Activated CD4-positive, alpha-beta T cell treated with anti-CD3 and anti-CD28 coated beads for 36 hours (primary cell): ENCODE measurements at places on chromosomes 12 and 14.

- DNase-seq, result no peak
These were observed 47.0 kb downstream of the C12orf50 start for GRCh38 chr12:87982208-87982607.

- DNase-seq, result no peak
These were observed 7.4 kb downstream of the SCARB1 start for GRCh38 chr12:124856132-124856841.

GRCh38 chr12:121637231-121637914 is 11.0 kb downstream of the ORAI1 start:
- DNase-seq, result peak; percentile 77

GRCh38 chr12:94643606-94644005 is 6.8 kb downstream of the TMCC3 start:
- DNase-seq, result no peak

DNA sequence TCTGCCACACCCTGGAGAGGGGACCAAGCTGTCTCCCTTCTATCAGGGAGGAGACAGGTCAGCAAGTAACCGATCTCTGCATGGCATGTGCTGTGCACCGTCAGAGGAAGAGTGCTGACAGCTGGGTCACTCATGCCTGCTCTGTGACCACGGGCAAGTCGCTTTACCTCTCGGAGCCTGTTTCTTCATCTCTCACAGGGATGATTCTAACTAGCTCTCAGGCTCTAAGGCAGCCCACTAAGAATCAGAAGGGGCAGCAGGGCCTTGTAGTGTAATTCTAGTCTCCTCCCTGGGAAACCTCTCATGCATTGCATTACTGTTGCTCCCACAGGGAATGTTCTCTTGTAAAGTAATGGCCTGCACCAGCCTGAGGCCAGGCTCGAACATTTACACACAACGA is 11.9 kb downstream of the CD9 start:
- no peak for DNase-seq

DNA sequence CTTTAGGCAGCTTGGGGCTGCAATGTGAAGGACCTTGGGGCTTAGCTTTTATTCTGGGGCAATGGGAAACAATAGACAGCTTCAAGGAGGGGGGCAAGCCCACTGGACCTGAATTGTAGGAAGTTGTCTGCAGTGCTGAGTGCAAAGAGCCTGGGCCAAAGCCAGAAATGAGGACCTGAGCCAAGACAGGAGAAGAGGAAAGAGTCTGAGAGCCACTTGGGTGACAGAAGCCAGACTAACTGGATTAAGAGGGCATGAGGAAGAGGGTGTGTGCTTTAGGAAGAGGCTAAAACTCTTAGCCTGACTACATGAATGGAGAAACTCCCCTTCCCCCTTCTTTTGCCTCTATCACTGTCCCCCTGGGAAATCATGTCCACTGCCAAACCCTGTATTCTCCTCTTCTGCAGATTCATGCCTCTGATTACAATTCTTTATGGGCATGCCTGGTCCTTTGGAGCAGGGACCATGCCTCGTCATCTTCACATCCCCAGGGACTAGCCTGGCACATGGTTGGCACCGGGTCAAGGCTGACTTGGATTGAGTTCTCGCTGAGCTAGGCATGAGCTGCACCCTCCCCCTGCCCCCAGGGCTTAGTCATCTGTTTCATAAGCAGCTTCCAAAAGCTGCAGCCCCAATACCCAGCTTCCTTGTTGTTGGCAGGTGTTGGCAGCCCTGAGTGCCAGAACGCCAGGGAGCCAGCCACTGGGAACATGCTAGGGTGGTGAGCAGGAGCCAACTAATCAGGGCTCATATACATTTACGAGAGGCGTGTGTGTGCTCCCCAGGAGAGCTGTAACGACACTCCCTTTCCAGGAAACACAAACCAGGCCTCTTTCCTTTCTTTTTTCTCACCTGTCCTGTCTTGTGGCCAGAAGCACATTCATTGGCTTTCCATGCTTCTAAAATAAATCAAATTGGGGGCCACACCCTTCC is 27.7 kb upstream of the JDP2 start:
- peak; percentile 27 for DNase-seq

DNA sequence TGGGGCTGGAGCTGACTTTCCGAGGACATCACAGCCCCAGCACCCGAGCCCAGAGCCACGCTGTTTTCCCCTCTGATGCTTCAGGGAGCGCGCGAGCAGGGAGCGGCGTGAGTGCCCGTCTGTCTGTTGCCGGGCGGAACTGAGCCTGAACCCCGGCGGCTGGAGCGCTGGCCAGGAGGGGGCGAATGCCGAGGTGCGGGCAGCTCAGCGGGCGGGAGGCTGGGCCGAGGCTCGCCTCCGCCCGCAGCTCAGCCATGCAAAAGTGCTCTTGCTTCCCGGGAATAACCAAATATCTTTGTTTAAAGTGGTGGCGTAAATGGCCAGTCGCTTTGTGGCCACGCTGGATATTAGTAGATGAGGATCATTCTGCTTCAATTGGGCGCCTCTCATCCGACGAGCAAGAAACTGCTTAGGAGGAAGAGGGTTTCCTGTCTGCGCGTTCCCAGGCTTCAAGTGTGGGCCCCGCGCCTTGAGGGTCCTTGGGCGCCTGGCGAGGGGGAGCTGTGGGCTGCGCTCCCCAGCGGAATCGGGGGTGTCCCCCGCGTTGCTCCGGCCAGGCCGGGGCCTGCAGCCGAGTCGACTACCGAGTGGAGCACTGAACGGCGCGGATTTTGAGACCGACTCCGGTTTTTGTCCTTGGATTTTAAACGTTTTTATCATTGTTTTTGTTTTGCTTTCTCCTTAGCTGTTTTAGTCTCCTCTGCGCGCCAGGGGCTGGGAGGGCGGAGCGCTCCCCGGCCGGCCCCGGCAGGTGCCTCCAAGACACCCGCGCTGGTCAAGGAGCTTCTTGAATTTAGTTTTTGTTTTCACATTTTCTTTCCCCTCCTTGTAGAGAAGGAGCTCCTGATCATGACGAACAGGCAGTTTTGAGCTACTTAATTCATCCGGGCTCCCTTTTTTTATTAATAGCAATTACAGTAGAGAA is 831 bp upstream of the NKX2-1 start:
- peak; percentile 46 for DNase-seq

- no peak for DNase-seq
These were observed 33.8 kb downstream of the CACNA2D4 start for GRCh38 chr12:1884651-1885050.

DNA sequence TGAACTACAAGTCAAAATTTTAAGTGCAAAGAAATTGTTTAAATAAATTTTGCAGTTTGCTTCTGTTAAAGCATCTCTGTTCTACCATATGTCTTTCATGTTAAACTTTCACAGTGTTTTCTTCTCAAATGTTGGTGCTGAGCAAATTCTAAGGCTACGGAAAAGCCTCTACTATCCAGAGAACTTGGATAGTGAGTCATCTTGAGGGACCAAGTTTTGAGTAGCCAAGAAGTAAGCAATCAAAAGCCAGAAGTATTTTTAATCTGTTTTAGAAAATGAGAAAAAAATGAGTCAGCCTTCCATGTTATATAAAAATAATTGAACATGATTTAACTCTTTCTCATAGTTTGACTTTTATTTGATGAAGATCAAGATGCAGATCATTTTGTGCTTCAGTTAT is 3.3 kb downstream of the BRMS1L start:
- DNase-seq, result no peak

- DNase-seq, result no peak
These were observed 18.4 kb downstream of the CMKLR1 start for GRCh38 chr12:108320507-108321293.

GRCh38 chr12:27790179-27790578 is 10.1 kb upstream of the MANSC4 start:
- no peak for DNase-seq

- DNase-seq, result no peak
These were observed 288.9 kb upstream of the CCDC196 start for GRCh38 chr14:66197276-66197675.

- DNase-seq, result peak; percentile 21
These were observed 39.4 kb downstream of the MVK start for GRCh38 chr12:109612975-109613502.

- DNase-seq, result no peak
These were observed 36.8 kb upstream of the NINJ2 start for GRCh38 chr12:700016-700415.

DNA sequence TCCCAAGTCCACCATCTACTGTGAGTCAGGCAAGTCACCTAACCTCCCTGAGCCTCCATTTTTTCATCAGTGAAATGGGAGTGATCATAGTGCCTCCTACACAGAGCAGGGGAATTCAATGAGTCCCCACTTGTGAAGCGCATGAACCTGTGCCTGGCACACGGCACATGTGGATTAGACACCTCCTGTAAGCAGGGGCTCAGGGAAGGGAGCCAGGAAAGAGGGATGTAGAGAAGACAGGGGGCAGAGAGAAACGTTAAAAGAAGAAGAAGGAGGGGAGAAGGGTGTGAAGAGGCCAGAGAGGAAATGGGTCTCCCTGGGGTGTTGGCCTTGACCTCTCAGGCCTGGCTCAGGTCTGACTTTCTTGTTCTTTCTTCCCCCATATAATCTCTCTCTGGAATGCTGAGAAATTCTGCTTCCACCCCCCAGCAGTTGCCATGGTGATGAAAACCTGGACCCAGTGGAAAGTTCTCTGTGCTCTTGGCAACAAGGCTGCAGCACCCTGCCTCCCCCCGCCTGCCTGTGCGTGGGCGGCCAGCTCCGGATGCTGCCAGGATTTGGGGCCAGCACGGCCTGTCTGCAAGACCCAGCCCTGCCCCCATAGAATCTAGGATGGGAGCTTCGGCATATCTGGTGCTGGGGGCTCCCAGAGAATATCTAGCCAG is 94.5 kb downstream of the CALM1 start:
- no peak for DNase-seq

- peak; percentile 27 for DNase-seq
These were observed 122.4 kb downstream of the TSPAN9 start for GRCh38 chr12:3199551-3200031.

DNA sequence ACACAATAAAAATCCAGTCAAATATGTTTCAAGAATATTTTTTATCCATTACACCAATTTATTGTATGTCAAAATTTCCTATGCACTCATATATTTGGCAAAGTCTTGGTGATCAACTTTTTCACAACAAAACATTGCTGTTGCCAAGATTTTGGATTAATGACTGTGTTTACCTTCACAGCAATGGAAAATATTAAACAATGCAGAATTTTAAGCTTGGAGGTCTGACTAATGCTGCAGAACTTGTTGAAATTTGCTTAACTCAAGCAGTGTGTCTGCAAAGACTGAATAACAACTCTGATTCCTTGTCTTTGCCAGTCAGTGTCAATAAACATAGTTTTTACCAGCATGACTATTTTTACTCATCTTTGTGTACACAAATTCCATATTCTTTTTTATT is 336.4 kb downstream of the CCER1 start:
- no peak for DNase-seq

GRCh38 chr12:49962861-49963765 is 1.4 kb downstream of the AQP5 start:
- no peak for DNase-seq

GRCh38 chr14:66965831-66966230 is 223.4 kb upstream of the GARIN2 start:
- no peak for DNase-seq

DNA sequence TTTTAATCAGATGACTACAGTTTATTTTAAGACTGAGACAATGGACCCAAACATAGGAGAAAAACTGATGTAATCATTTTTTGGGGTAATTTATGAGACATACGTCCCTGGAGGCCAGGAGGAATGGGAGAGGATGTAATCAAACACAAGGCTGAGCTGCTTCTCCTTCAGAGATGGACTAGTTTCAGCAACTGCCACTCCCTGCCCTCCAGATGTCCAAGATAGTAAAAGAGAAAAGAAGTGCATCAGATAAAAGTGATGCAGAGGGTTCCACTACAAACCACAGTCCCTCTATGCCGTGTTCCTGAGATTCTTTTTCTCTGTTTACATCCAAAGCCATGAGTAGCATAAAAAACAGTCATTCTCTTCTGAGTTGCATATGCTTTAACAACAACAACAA is 101.1 kb downstream of the DACT1 start:
- no peak for DNase-seq

- DNase-seq, result no peak
These were observed 216.7 kb upstream of the SFSWAP start for GRCh38 chr12:131494216-131494615.

DNA sequence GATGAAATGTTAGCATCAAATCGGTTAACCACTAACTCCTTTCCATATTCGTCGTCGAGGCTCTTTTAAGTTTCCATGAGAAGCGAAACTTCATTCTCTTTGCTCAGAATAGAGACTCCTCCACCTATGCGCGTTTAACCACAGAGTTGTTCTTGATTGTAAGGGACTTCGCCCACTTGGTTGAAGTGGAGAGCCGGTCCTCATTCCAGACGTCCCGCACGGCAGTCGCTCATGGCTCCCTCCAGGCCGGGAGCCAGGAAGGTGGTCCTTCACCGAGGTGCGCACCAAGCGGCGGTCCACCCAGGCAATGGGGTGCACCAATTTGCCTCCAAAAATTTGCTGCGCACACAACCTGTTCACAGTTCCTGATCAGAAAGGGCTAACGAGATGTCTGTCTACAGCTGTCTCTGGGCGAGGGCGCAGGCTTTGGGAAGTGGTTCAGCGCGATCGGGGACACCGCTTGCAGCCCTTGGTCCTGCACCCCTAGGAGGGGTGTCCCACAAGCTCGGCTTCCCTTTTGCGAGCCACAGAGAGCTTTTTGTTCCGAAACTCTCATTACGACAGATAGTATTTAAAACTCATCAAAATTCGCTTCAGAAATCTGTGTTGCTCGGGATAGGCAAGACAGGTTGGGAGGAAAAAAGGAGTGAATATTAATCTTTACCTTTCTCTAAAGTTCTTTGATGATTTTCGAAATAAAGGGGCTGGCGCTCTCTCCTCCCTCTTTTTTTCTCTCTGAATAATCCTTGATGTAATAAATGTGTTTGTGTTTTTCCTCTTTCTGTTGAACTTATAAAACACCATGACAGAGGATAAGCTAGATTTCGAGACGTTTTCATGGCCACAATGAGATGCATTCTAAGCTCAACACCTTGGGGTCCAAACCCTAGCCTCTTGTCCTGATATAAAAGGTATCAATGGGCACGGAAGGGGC is 6.4 kb upstream of the ALX1 start:
- no peak for DNase-seq

GRCh38 chr14:35535483-35536112 is 1.6 kb downstream of the INSM2 start:
- DNase-seq, result no peak

DNA sequence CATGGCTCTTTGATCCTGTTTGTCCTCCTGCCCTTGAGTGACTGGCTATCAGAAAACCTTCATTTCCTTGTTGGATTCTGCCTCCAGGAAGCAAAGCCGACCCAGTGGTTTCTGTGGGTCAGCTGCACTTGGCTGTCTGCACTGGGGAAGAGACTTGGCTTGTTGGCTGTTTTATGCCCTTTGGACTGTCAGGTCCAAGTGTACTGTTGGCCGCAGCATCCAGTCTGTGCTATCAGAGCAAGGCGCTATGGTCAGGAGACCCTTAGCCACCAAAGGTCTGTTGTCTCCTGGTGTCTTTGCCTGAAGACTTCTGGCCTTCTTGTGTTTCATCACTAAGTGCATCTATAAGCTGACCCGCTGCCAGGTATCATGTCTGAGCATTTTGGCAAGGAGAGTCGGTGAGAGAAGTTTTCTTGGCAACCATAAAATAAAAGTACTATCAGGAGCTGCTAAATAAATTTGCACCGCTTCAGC is 177.4 kb upstream of the HIF1A start:
- DNase-seq, result no peak
